Suppressor macrophage treated with lipopolysaccharide for 1 hour (primary cell): ENCODE measurements at places on chromosomes 3 and 15.

- no peak for DNase-seq
Measured at GRCh38 chr3:156397534-156397933, 157.4 kb downstream of the SSR3 start.

GRCh38 chr3:98565237-98565643, 28.2 kb downstream of the CPOX start:
- no peak for DNase-seq

- no peak for DNase-seq
Measured at GRCh38 chr15:68281008-68281407, 3.5 kb downstream of the FEM1B start.

- peak; percentile 89 for DNase-seq
Measured at GRCh38 chr3:112561484-112561733, 353 bp downstream of the ATG3 start.

DNA sequence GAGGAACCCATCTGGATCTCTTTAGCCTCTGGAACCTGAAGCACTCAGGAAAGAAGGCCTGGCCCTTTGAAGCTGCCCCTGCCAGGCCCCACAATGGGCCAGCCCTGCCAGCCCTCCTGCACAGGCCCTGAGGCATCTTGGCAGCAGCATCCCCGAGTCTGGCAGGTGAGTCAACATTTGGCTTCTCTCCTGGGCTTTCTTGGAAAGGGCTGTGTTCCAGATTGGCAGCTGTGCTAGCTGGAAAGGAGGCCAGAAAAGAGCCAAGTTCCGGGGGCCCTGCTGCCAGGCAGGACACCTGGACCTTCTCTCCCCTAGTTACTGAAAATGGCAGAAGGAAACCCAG, 187.2 kb downstream of the SHQ1 start:
- DNase-seq = no peak

DNA sequence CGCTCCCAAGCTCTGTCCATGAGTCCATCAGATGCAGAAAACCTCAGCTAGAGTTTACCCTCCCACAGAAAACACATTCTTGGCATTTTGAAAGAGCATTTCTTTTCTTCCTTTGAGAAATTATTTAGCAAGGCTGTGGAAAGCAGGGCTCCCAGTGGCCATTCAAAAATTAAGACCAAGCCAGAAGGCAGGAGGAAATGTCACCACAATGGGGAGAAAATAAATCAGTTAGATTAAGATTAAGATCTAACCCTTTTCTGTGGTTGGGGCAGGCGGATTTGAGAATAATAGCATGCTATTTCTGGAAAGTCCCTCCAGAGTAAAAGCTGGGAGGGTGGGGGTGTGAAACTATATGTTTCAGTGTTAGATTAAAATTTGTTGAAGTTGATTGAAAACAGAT, 20.2 kb downstream of the LRIG1 start:
- no peak for DNase-seq

DNA sequence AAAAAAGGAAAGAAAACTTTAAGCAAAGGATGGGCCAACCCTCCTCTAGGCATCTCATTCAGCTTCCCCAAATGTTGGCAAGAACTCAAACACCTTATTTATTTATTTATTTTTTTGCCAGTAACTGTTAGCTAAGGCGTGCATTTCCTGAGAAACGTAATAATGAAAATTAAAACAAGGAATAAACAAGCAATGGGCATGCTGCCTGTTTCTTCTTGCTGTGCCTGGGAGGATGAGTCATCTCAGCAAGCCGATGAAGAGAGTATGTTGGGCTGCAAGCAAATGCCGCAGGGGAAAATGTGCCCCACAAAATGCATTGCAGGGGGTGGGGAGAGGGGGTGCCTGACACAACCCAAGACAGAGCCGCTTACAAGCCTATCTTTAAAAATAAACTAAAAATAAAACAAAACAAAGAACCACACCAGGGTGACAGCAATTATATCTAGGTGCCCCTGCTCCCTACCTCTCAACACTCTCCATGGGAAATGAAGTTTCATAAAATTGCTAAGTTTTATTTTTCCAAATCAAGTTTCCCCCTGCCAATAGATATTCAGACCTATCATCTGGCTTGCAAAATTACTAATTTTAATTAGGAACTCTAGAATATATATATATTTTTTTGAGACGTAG, 40.3 kb downstream of the EIF4E3 start:
- DNase-seq = peak; percentile 44

DNA sequence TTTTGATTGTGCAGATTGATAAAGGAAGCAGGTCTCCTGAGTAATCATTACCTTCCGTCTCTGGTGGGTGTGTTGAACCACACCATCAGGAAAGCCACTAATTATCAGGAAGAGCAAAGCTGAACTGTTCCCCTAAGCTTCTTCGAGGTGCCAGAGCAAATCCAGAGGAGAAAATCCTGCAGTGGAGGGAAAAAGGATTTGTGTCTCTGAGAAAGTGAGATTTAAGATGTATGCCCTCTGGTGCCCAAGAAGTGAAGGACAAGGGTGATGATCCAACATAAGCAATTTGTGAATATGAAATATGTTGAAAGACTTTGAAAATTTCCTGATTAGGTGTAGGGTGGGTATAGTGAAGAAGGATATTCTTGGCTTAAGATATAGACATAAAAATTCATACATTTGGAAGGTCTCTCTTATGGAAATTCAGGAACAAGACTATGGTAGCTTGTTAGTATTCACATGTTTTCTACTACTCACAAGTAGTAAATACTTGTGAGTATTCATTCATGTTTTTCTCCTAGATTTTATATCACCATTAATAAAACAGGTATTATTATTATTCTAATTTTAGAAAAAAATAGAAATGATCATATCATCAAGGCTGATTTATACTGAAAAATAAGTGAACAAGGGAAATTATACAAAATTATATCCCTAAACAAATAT, 34.8 kb downstream of the COMMD2 start:
- DNase-seq = peak; percentile 66
